ENCODE measurements at places on chromosomes 13 and 19.

DNA sequence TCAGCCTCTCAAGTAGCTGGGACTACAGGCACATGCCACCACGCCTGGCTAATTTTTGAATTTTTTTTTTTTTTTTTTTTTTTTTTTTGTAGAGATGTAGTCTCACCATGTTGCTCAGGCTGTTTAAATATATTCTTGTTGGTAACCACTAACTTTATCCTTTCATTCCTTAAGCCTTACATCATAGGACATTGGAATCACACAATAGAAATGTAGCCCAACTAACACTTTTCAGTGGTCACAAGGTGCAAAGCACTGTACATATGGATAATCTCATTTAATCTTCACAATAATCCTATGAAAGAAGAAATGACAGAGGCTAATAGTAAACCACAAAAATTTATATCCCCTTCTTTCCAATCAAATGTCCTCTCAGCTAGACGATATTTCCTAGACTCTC is 417.8 kb upstream of the DACH1 start:
- no peak for DNase-seq

DNA sequence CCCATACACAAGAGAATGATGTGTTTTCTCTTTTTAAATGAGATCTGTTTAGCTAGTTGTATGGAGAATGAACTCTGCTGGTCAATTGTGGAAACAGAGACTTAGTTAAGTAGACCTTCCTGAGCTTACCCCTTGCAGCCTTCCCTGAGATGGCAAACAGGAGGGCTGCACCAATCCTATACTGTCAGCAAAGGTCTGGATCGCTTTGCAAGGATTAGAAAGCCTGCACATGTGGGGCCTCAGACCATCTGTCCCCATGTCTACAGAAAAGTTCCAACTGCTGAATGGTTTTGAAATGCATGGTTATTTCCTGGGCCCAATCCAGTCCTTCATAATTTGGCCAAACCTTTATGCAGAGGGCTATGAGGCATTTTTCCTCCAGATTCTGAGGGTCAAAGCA is 183.9 kb upstream of the SLC10A2 start:
- no peak for DNase-seq

GRCh38 chr13:34833562-34834182 is 108.4 kb upstream of the NBEA start:
- no peak for DNase-seq

DNA sequence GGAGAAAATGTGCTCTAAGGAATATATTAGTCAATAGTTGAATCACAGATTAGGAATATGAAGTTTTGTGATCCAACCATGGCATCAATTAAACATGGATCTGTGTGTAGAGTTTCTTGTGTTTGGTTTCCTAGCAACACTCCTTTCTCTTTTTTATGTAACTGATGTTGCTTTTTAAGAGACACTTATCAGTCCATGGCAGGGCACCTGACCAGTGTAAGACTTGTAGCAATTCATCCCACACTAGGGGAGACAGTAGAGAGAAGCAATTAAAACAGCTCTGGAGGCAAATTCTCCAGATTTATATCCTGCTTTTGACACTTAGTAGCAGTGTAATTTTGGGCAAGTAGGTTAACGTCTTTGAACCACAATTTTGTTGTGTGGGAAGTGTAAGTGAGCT is 1229.0 kb downstream of the PCDH9 start:
- no peak for DNase-seq

- no peak for DNase-seq
Measured at GRCh38 chr13:33256148-33256840, 29.3 kb downstream of the STARD13 start.

- no peak for DNase-seq
Measured at GRCh38 chr13:97335488-97336134, 98.4 kb upstream of the RAP2A start.

- no peak for DNase-seq
Measured at GRCh38 chr13:42011601-42012350, 36.7 kb upstream of the DGKH start.

DNA sequence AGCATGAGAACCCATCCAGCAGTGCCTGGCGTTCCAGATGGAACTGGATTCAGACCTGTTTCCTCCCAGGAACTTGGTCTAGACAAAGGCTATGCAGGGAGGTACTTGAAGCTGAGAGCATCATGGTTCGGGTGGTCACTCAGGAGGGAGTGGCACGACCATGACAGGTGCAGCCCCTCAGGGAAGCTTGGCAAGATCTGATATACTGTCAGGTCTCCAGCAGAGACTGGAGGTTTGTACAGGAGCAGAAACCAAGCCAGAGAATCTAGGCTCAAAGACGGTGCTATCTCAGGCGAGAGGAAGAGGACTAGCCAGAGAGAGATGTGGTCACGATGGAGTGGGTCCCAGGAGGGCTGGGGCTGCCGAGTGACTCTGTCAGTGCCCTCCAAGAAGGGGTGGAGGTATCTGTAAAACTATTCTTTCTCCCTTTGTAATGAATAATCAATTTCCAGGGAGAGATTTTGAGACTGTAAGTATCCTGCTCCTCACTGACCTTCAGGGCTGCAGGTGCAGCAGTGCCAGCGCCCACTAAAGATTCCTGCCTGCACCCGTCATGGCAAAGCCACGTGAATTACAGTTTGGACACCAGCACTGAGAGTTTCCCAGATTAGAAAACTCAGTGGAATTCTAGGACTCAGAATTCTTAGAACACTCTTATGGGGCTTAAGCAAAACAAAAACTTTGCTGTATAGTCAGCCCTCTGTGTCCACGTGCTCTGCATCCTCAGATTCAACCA is 10.2 kb upstream of the DCUN1D2 start:
- no peak for DNase-seq

DNA sequence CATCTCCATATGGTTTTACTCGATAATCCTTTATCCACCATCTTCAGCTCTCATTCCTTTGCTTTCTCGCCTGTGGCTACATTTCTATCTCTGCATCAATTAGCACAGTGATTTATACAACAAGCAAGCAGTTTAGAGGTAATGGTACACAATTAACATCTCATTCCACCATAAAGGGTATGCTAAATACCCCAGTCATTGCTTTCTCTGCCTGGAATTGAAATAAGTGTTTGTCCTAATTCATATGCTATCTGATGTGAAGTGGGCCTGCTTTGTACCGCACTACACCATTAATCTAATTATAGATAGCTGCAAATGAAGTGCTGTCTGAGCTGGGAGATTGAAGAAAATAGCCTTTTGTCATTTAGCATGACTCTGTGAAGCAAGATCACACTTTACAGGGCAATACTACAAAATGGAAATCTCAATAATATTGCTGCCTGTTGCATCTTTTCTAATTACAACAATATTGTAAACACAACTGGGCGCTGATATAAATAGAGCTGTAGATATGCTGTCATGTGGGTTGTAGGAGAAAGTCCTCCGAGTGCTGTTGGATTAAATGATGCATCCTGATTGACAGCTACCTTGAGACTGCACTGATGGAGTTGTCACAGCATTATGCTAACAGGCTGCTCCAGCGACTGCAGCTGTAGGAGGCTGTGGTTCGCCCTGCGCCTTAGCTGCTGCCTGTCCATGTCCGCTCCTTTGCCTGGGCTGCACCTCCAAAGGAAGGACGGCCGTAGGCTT is 78.2 kb downstream of the GGACT start:
- DNase-seq, result no peak

DNA sequence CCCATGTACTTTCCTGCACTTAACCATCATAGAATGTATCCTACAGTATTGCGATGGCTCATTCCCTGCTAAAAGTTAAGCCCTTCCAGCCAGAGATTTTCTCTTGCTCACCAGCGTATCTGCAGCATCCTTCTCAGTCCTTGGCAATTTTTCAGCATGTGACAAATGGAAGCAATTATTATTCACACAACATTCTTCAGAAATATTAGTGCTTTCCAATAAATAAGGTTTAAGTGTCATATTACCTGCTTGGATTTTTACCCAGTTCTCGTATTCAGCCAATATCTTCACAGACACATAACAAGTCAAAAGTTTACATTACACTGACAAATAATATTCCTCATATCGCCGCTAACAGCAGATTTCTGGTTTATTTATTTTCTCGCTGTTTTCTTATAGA is 82.3 kb downstream of the POU4F1 start:
- no peak for DNase-seq

GRCh38 chr19:7104747-7105447 is 35.4 kb downstream of the ZNF557 start:
- DNase-seq, result no peak

DNA sequence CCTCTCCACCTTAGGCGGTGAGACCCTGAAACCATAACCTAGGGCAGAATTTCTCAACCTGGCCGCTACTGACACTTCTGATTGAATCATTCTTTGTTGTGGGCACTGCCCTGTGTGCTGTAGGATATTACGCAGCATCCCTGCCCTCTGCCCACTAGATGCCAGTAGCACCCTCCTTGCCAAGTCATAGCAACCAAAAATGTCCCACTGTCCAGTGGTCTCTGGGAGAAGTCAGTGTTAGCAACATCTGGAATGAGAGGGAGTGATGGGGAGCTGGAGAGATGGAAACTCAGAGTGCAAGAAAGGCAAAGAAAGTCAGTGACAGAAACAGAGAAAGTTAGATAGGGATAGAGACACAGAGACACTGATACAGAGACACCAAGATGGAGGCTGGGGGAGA is 13.6 kb downstream of the KLK4 start:
- DNase-seq, result no peak

GRCh38 chr19:347946-348861 is 3.6 kb upstream of the MIER2 start:
- no peak for DNase-seq

DNA sequence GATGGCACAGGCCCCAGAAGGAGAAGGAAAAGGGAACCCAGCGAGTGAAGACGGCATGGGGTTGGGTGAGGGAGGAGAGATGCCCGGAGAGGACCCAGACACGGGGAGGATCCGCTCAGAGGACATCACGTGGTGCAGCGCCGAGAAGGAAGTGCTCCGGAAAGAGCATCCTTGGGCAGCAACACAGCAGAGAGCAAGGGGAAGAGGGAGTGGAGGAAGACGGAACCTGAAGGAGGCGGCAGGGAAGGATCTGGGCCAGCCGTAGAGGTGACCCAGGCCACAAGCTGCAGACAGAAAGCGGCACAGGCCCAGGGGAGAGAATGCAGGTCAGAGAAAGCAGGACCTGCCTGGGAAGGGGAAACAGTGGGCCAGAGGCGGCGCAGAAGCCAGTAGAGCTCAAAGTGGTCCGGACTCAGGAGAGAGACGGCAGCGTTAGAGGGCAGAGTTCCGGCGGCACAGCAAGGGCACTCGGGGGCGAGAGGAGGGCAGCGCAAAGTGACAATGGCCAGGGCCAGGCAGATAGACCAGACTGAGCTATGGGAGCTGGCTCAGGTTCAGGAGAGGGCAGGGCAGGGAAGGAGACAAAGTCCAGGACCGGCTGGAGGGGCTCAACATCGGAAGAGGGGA is 1.1 kb downstream of the PPP1R12C start:
- peak; percentile 57 for DNase-seq

DNA sequence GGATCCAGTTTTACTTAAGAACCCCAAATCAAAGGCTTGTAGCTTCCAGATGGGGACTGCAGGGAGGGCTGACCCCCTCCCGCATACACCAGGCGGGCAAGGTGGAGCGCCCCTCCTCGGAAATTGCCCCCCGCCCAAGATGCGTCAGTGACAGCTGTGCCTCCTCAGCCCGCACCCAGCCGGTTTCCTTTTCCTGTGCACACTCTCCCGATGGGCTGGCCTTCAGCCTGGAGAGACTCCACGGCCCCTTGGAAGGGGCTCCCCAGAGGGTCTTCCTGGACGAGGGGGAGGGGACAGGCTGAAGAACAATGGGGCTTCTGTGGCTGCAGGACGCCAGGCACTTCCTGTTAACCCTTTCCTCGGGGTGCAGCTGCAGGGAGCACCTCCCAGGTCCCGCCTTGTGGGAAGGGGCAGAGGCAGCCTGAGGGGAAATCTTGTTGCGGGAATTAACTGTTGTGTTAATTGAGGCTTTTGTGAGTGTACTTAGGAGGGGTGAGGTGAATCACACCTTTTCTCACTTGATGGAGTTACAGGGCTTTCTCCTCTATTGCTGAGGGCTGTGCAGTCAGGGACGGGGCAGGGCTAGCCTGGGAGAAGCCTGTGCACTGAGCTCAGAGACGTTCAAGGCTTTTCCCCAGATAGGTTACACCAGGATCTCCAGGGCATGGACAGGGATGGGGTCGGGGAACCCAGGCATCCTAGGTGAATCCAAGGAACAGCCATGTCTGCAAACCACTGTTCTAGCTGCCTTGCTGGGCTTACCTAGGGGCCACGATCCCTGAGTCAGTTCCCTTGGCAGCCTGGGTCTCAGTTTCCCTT is 14.3 kb downstream of the IER2 start:
- peak; percentile 50 for DNase-seq

DNA sequence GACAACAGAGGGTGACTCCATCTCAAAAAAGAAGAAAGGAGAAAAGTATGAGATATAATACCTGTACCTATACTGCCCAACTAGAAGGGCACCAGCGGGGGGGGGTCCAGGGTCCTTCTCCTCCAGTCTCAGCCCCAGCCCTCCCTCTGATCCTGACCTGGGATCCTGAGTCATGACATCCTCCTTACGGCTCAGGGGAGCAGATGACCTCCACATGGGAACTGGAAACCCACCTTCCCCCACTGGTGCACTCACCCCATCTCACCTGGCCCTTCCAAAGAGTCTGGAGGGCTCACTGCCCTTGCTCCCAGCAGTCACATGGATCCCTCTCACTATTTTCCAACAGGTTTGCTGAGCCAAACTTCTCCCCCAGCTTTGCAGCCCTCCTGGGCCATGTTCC is 24.2 kb downstream of the TUBA3C start:
- DNase-seq, result no peak

DNA sequence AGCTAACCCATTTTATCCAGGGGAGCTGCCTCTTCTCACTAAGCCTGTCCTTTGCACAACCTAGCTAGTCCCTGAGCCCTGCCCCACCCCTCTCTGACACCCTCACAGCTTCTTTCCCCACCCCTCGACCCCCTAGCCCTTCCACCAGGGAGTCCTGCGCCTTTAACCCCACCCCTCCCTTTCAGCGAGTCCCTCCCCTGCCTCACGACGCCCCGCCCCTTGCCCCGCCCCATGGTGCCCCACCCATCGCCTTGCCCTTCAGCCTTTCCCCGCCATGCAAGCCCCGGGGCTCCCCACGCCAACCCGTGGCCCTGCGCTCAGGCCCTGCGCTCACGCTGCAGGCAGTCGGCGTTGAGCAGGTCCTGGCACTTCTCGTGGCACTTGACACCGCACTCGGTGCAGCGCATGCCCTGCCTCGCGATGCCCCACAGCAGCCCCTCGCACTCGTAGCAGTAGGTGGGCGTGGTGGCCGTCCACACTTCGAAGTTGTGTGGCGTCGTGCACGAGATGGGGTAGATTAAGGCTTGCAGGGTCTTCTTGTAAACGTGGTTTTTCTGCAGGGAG is 40.0 kb downstream of the UNC13A start:
- no peak for DNase-seq

DNA sequence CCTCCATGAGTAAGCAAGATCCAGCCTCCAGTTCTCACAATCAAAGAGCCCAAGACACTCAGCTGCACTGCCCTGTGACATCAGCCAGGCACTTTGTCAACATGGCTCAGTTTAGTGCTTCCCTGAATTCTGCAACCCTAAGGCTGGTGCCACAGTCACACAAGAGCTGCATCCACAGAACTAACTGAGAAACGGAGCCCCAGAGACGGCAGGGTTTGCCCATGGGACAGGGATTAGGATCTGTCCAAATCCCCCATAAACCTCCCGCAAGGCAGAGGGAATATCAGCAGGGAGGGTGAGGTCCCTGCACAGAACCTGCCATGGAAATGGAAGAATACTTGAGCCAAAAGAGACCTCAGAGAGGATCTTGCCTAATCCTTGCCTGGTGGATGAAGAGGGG is 70.4 kb upstream of the UQCRFS1 start:
- DNase-seq, result no peak

Measured in RWPE1 (cell line).